Activated T-cell treated with anti-CD3 and anti-CD28 coated beads, Interleukin-2, amount 50 U/mL, for 48 hours (primary cell): ENCODE measurements at places on chromosomes 7 and 10.

GRCh38 chr7:129804111-129804889, 148.5 kb downstream of the UBE2H start:
- DNase-seq = no peak

DNA sequence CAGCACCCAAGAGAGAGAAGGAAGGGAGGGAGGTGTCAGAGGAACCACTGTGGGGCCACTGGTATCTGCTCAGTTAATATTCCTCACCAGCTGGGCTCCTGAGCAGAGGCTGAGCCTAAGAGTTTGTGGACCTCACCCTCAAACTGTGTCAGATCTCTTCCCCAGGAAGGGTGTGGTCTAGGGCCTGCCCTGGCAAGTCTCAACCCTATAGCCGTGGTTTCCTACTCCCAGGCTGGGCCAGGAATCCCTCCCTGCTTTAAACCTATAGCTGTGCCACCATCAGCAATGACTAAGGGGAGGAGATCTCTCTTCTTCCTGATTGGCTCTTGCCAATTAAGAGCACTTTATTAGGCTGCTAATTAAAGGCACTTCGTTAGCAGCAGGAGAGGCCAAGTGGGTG, 29.9 kb downstream of the POLL start:
- peak; percentile 17 for DNase-seq

- DNase-seq = no peak
Measured at GRCh38 chr7:69670701-69671100, 72.4 kb downstream of the AUTS2 start.

GRCh38 chr10:132516771-132517725, 20.5 kb upstream of the INPP5A start:
- no peak for DNase-seq

DNA sequence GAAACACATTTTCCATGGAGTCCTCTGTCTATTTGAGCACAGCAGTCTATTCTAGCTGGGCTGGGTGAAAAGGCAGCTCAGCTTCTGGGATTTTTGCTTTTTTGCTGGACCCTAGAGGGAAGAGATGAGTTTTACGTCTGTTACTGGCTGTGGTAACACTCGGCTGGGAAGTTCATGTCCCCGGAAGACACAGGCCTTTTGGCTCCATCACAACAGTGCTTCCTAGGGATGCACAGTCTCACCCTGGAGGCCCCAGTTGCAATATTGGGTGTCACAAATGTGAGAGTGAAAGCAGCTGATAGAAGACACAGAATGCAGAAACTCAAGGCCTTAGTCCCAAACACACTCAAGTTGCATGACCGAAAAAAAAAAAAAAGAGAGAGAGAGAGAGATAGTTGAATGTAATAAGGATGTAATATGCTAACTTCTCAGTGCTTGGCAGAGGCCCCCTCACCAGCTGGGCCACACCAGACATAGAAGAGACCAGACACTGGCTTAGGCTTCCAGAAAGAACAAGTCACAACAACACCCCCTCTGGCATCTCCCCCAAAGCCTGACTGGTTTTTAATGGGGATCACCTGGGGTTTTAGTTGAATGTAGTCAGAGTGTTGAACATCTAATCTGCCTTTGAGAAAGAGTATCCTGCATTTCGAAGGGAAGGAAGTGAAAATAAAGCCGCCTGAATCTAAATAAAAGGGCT, 545.4 kb upstream of the FZD8 start:
- DNase-seq = no peak

GRCh38 chr10:132735923-132736391, 50.0 kb downstream of the NKX6-2 start:
- no peak for DNase-seq

GRCh38 chr10:61016630-61017029, 72.6 kb upstream of the RHOBTB1 start:
- no peak for DNase-seq

GRCh38 chr7:68063171-68063570, 1066.5 kb downstream of the TYW1 start:
- no peak for DNase-seq

DNA sequence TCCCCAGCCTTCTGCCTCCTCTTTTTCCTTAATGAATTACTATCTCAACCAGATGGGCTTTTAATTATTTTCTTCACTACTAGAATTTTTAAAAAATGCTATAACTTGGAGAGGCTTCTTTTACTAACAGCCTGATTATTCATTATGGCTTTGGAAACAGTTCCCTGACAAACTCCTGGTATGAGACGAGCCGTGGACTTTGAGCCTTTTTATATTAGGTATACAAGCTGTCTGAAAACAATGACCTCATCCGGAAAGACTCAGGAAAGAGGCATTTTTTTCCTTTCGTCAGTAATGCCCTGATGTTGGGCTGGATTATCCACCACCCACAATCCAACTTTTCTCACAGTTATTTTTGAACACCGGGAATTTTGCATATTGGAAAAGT, 26.7 kb upstream of the ABLIM1 start:
- no peak for DNase-seq
